GM13977 (cell line): ENCODE measurements at places on chromosomes 7 and 10.

- DNase-seq, result no peak
Measured at GRCh38 chr7:7564323-7564780, 2.3 kb upstream of the MIOS start.

DNA sequence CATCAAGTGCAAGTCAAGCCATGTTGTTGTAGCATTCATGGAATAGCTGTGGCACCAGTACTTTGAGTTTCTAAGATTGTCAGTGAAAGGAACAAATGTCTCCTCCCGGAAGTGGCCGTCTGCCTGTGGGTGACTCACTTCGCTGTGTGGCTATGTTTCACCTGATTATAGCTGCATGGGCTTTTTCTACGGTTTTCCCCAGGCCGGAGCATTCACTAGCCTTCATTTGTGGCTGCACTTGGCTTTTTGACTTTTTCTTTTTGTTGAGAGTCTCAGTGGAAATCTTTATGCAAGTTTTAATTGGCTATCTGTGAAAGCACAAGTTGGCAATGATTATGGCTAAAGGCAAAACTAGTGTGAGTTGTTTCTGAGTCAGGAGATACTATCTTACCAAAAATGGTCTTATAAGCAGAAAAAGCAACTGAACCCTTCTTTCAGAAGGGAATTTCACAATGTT is 35.0 kb downstream of the SRI start:
- DNase-seq, result no peak

GRCh38 chr7:154837622-154838021 is 165.3 kb downstream of the PAXIP1 start:
- no peak for DNase-seq

DNA sequence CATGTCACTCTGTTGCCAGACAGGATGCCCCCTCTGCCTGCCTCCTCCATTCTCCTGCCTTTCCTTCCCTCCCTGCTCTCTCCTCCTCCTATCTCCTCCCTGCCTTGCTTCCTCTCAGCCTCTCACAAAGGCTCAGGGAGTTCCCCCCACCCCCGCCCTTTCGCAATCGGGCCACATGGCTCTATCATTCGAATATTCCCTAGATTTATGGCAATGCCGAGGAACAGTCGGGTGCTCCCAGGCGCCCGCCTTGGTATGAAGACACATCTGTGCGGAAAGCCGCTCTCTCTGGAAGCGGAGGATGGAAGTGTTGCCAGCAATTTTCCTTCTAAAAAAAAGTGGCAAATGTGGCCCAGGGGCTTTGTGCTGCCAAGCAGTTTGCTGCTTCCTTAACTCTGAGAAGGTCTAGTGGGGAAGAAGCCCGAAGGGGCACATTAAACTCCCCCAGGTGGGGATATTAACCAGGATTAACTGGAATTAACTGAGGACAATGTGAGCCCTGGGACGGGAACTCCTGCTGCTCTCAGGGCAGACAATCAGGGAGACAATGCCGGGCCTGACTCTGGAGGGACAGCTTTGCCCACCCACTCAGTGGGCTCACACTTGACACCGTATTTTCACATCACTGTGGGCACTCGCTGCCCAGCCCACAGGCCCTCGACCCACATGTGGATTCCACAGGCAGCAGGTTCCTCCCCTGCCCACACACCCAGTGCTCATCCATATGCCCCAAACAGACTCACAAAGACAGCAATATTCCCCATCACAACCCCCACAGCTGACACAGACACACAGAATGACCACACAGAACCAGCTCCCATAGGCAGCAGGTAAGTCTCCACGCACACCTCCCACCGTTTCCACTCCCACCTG is 88.4 kb upstream of the SMNDC1 start:
- DNase-seq, result no peak

DNA sequence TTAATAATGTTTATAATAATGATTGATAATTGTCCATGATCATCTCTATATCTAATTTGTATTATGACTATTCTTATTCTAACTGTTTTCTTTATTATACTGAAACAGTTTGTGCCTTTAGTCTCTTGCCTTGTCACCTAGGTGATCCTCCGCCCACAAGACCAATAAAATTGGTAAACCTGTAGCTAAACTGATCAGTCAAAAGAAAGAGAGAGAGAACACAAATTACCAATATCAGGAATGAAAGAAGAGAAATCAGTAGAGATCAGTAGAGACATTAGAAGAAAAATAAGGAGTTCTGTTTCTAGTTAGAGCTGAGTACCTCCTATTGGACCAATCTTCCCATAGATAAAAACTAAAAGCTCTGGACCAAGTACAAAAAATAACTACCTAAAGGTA is 6.1 kb upstream of the COA1 start:
- no peak for DNase-seq

GRCh38 chr10:3054183-3054850 is 13.0 kb upstream of the PFKP start:
- no peak for DNase-seq

DNA sequence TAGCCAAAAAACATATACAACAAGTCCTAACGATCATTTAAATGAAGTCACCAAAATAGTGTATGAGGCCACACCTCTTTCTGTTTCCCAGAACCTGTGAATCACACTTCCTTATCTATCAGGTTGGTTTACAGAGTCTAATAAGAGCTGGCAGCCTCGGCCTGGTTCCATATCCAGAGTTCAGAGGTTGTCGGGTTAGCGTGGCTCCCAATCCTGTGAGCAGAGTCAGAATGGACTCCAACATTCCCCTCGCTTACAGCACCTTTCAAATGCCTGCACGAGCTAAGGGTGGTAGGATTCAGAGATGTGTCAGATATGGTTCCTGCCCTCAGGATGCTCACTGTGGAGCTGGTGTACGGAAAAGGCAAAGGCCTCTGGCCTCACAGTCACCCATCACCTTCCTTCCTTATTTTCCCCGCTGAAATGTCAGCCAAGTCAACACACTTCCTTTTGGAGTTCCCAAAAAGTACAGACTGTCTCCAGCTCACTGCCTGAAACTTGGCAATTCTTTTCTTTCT is 6.0 kb downstream of the IL15RA start:
- DNase-seq, result peak; percentile 49

GRCh38 chr10:98097616-98098015 is 36.8 kb upstream of the R3HCC1L start:
- DNase-seq, result no peak
